ENCODE measurements at places on chromosomes 1 and 21.

DNA sequence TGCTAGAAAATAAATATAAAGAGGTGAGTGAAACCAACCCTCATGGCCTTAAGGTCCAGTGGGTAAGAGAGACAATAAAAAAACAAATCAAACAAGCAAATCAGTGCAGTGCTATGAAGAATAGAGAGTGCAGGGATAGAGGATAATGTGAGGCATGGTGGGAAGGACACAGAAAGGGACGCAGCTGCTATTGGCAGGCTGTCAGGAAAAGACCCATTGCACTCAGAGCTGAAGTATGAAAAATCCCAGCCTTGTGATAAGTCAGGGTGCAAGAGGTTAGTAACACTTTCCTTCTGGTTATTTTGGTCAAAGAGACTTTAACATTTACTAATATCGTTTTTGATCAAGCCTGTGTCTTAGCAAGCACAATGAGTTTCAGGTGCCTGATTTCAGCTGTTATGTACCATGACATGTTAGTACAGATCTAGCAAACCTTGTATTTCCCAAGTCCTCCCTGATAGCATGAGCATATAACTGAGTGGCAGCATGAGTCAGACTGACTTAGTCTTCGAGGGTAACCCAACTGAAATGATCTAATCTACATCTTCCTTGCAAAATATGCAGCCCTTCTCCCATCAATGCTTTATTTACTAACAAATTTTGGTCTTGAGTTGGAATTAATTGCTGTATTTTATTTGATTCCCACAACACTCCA lies 31.7 kb downstream of the CHML start:
- no peak for DNase-seq

DNA sequence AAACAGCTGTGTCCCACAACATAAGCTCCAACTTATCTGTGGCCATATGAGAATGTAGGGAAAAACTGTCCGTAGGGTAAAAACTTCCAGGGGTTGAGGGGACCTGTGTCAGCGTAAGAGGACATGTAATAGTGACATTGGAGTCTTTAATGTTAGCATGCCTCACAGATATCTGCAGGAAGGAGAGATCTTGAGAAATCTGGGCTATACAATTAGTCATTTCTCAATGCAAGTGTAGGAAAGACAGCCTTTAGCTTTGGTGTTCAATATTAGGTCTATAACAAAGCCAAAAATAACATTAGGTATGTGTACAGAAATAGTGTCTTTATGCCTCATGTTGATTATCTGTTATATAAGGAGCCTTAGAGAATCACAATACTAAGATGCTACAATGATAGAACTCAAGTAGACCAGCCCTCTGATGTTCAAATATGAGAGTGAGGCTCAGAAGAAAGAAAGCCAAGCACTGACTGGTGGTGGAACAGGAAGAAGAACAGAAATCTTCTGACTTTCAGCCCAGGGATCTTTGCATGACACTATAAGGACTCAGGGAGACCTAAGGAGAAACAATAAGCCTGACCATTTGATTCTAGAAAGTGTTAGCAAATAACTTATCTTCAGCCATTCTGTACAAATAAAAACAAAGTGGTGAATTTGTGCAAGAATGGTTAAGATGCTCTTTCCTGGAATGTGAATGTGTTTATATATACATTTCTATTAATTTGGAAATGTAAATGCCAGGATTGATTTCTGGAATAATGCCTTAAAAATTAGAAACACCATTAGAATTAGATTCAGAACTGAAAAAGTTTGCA lies 152.6 kb downstream of the ZC3H11B start:
- DNase-seq, result no peak

- no peak for DNase-seq
Observed at GRCh38 chr1:201298396-201299381, 15.4 kb downstream of the PKP1 start.

- DNase-seq, result no peak
Observed at GRCh38 chr1:248814351-248814750, 11.4 kb downstream of the SH3BP5L start.

DNA sequence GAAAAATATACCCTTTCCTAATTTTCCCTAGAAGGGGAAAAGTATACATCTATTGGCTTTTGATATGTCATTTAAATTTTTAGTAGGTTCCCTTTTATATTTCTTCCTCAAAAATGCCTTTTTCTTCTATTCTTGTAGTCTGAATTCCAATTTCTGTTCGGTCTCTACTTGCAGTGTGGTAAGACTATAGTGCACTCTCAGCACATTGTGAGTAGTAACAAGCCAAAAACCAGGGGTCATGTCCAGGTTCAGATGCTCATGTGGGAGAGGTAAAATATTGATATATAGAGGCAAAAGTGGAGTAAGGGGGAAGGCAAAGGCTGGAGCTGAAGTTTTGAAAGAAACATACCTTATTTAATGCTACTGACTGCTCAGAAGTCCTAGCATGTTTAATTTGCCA lies 4.0 kb upstream of the FCGR2A start:
- no peak for DNase-seq

DNA sequence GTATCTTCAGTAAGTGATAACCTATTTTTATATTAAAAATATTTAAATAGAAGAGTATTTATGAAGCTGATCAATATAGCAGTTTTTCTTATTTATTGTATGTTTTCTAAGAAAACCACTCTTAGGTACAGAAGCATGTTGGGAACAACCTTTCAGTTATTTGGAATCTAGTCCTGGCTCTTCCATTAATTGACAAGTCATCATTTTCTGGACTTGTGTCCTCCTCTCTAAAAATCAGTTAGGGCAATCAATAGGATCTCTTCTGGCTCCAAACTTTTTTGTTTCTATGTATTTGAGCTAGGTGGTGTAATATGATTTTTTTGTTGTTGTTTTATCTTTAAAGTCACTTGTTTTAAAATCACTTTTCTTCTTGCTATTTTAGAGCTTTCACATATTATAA lies 57.0 kb downstream of the ABCD3 start:
- DNase-seq, result no peak

DNA sequence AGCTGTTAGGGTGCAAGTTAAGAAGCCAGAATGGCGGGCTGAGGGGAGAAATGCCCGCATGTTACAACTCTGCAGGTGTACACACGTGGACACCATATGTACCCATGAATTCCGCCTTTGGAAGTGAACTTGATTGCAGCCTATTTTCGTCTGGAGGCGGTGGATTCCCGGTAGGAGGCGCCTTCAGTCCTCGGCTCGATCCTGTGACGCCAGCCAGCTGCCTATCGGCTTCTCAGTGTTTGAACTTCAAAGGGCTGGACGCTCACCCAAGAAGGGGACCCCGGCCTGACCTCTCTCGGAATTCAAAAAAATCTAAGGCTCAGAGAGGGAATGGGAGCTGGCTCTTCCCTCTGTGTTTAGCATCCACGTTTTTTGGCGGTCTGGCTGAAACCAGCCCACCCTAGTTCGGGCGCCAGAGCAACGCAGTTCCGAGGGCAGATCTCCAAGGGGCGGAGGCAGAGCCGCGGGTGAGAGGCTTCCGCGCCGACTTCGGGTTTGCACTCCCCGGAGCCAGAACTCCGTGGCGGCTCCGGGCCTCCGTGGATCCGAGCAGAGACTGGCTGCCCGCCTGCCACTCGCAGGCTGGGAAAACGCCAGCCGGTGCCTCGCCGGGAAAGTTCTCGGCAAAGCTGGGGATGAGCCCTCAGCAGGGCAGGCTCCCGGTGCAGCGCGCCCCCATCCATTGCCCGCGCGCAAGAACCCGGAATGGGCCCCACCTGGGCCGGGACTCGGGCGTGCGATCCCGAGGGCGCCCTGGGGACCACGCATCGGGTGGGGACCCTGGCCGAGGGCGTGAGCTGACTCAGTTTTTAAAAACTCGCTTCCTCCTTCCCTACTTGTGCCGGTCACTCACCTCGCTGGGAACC lies 996 bp upstream of the TMEM51 start:
- peak; percentile 78 for DNase-seq

DNA sequence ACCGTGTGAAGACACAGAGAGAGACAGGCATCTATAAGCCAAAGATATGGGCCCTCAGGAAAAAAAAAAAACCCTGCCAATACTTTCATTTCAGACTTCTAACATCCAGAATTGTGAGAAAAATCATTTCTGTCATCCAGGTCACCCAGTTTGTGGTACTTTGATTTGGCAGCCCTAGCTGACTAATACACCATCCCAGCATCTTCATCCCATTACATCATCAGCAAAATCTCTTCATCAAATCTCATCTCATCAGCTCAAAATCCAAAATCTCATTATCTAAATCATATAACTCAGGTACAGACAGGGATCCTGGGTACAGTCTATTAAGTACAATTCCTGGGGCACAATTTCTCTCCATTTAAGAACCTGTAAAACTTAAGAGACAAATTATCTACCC lies 51.9 kb upstream of the GJA8 start:
- no peak for DNase-seq

DNA sequence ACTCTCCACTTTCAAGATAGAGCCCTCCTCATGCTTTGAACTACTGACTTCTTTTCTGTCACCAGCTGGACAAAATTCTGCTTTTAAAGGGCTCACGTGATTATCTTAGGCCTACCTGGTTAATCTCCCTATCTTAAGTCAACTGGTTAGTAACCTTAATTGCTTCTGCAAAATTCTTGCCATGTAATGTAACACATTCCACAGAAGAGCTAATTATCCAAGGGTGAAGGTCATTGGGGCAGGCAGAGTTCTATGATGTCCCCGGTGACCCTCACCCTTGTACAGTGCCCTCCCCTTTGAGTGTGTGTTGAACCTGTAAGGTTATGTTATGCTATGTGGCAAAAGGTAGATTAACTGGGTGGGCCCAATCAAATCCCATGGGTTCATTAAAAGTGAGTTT lies 25.2 kb upstream of the FOXE3 start:
- no peak for DNase-seq

DNA sequence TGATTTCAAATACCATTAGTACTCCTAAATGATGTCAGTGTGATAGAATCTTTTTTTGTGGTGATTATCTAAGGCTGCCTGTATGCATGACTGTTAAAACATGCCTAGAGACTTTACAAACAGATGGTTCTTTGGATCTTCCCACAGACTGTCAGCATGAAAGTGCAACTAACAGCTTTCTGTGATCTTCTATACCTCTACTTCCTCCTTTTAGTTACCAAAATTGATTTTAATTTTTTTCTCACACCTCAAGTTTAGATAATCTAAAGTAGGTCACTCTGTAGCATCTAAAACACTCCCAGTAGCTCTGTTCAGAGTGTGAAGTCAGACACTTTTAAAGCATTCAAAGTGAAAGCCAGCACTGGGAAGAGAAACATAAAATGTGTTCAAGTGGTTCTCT lies 534.5 kb downstream of the PTPRC start:
- DNase-seq, result no peak

DNA sequence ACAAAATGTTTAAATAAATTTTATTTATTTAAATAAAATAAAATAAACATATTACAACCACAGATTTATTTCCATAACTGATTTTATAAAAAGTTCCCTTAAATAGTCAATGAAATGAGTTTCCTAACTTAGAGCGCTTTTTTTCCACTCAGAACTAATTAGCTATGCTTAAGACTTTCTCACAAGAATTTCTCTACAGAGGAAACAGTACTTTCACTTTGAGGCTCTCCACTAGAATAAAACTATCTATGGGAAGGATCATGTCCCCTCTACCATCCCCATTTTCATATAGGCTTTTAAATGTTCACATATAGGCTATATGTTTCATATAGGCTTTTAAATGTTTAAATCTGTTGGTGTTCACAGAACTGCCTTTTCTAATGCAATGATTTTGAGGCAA lies 40.0 kb upstream of the DPH5 start:
- DNase-seq, result no peak

DNA sequence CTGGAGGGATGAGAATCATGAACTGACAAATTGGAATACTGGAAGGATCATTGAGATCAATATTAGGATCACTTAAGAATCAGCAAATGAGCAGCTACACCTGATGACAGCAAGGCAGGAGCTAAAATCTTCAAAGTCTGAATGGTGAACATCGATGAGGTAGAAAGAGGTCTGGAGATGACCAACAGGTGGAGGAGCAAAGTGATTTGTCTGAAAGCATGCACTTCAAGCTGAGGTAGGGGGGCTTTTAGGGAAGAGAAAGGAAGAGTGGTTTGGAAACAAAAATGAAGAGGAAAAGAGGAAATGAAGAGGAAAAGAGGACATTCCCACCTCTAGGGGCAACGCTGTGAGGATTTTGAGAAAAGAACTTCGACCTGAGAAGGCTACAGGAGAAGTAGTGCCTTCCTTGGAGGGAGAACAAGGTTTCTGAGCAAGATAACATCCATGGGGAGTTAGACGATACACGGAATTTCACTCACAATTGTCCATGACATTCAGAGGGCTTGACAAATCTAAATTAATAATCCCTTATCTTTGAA lies 79.0 kb downstream of the APP start:
- DNase-seq, result no peak

DNA sequence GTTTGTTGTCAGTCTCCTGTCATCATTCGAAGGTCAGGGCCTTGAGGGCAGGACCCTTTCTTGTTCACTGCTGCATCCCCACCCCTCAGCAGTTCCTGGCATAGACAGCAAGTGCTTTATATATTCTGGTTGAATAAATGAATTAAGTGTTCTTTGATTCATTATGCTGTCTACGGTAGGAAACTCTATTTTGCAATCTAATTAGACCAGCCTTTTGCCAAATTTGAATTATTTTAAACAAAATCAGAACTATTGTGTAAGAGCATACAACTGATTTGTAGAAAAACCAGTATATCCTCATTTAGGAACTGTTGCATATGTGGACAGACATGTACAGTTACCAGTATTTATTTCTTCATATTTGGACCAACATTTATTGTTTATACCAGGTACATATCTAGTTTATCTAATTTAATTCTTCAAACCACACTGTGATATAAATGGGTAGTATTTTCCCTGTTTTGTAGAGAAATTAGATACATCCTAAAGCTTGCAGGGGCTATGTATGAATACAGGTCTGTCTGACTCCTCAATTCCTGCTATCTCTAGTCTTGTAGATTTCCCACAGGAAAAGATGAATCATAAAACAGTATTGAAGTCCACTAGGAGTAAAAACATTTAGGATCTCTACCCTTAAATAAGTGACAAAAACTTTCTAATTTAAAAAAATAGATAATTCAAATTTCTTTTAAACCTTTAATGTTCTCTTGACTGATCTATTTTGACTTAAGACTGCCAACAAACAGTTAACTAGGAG lies 10.4 kb downstream of the MGST3 start:
- no peak for DNase-seq

- DNase-seq, result no peak
Observed at GRCh38 chr1:114482585-114482984, 28.4 kb downstream of the TRIM33 start.

DNA sequence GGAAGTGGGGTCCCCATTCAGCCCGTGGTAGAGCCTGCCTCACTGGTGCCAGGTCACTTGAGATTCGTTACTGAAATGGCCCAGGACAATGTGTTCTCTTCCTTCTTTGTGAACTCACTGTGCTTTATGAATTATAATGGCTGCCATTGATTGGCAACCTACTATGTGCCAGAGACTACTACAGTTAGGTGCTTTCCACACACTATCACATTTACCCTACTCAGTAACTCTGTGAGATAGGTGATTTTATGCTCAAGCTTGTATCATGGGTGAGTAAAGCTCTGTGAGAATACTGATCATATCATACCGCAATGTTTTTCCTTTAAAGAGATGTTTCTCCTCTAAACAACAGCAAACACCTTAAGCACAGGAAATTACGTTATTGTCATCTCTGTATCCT lies 225.9 kb downstream of the SMYD3 start:
- no peak for DNase-seq

All from HTR-8/SVneo (cell line).